Fibroblast of skin of right quadriceps (primary cell): ENCODE measurements at places on chromosomes 4 and X.

- DNase-seq: no peak
Observed at GRCh38 chrX:109760209-109760921, 27.3 kb upstream of the ACSL4 start.

- DNase-seq: peak; percentile 63
Observed at GRCh38 chr4:7254736-7255487, 62.6 kb downstream of the SORCS2 start.

GRCh38 chr4:1081689-1082040 is 31.7 kb downstream of the RNF212 start:
- DNase-seq: peak; percentile 24

DNA sequence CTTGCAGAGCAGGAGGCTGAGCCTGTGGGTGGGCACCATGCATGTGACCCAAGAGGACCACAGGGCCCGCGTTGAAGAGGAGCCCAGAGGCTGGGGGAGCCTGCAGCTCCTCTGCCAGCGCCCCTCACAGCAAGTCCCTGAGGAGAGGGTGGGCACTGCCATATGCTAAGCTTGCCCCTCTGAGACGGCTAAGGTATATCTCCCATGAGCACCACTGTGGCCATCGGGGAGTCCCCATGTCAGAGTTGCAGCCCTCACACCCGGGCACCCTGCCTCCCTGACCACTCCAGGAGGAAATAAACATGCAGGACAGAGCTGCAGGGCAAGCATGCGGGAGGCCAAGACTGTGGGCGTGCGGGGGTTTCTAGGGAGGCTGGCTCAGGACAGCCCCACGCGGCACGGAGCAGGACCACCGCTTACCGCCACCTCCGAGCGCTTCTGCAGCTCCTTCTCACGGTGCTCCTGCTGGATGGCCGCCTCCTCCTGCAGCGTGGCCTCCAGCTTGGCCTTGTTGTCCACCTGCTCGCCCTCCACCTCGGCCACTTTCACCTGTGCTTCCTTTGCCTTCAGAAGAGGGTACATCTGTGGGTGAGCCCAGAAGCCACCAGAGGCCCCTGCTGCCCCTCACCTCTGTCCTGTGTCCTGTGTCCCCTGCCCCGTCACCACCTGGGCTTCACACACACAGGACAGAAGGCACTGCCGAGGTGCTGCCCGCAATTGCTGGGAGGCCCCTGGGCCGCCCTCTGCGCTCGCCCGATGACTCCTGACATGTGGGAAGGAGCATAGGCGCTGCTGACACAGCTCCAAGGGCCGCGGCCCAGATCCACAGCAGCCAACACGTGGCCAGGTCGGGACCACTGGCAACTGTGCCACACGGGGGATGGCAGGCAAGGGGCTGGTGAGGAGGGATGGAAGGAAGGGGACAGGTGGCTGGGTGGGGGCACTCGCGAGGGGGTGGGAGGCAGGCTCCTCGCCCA is 29.8 kb downstream of the FGFR3 start:
- DNase-seq: no peak

- DNase-seq: peak; percentile 52
Observed at GRCh38 chrX:102846544-102847236, 90.4 kb upstream of the RAB40AL start.

DNA sequence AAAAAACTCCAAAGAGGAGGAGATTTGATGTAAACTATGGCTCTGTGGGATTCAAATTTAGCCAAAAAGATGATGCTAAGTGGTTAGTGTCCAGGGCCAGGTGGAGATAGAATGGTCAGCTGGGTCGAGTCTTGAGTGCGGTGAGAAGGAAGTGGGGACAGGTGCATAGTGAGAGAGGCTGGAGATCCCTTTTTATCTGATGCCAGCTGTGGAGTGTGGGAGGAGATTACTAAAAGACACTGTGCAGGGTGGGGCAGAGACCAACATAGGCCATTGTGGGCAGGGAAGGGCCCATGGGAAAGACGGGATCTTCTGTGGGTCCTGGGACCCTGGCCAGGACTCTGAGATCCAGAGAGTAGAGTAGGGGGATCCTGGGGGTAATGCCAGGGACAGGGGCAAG is 34.6 kb upstream of the LEF1 start:
- no peak for DNase-seq

- peak; percentile 66 for DNase-seq
Observed at GRCh38 chr4:24856586-24856985, 56.3 kb downstream of the CCDC149 start.

DNA sequence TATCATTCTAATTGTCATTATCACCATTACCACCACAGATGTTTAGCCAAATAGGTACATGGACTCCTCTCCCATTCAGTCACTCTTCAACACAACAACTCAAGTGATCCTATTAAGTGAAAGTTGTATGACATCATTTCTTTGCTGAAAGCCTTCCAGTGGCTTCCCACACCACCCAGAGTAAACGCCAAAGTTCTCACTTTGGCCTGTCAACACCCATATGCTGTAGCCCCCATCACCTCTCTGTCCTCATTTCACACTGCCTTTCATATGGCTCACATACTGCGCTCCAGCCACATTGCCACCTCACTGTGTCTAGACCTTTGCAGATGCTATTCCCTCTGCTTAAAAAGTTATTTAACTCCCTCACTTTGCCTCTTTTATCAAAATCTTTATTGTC is 682.3 kb downstream of the ADGRL3 start:
- DNase-seq: no peak

- no peak for DNase-seq
Observed at GRCh38 chr4:161655148-161655547, 508.7 kb downstream of the FSTL5 start.

GRCh38 chr4:88104902-88105610 is 53.4 kb downstream of the ABCG2 start:
- DNase-seq: peak; percentile 82

- DNase-seq: no peak
Observed at GRCh38 chr4:178738026-178738425, 1295.8 kb upstream of the AGA start.

DNA sequence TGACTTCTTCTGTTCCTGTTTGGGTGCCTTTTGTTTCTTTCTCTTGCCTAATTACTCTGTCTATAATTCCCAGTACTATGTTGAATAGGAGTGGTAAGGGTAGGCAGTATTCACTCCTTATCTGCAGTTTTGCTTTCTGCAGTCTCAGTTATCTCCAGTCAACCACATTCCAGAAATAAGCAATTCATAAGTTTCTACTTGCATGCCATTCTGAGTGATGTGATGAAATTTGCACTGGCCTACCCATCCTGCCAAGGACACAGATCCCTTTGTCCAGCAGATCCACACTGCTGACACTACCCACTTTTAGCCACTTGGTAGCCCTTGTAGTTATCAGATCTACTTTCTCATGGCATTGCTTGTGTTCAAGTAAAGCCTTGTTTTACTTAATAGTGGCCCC is 971.6 kb upstream of the INTU start:
- DNase-seq: no peak

- DNase-seq: peak; percentile 35
Observed at GRCh38 chr4:83561381-83561780, 25.5 kb downstream of the GPAT3 start.
